Naive B cell (primary cell): ENCODE measurements at places on chromosomes 2 and 18.

DNA sequence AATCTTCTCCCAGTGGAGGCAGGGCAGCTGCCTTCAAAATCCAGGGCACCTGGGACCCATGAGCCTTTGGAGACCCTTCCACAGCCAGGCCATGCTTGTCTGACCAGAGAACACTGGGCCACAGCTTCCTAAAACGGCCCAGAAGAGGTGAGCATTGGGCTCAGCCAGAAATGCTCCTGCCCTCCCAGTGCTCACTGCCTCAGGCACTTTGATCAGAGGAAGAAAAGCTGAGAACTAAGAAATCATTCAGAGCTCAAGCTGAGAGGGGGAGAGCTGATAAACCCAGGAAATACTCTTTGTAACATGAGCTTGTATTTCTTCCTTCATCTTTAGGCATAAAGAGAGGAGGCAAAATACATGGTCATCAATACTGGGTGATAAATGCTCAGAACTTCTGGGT lies 365.5 kb upstream of the KLHL29 start:
- no peak for DNase-seq

GRCh38 chr2:223418131-223418530 lies 184.0 kb downstream of the SCG2 start:
- DNase-seq: no peak

GRCh38 chr2:180730976-180731375 lies 249.4 kb upstream of the UBE2E3 start:
- DNase-seq: no peak

GRCh38 chr2:36406296-36406695 lies 50.7 kb downstream of the CRIM1 start:
- DNase-seq: no peak

DNA sequence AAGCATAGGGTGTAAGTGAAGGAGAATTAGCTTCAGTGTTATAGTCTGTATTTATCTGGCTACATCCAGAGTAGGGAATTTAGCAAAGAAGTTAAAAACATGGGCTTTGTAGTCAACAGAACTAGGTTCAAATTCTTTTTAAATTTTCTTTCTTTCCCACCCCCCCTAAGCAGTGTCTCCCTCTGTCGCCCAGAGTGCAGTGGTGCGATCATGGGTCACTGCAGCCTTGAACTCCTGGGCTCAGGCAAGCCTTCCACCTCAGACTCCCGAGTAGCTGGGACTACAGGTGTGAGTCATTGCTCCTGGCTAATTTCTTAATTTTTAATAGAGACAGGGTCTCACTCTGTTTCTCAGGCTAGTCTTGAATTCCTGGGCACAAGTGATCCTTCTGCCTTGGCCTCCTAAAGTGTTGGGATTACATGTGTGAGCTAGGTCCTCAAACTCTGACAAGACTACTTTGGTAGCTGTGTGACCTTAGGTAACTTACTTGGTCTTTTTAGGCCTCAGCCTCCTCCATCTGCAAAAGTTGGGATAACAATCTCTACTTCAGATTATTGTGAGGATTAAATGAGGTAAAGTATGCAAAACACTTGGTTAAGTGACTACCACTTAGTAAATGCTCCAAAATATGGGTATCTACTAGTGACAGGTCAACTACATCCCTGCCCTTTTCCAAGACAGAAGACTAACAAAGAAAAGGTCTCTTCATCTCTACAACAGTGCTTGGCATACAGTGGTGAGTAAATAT lies 17.8 kb downstream of the DOK1 start:
- DNase-seq: no peak

GRCh38 chr2:105379741-105380186 lies 19.1 kb downstream of the FHL2 start:
- no peak for DNase-seq

GRCh38 chr18:42296723-42297122 lies 341.7 kb downstream of the PIK3C3 start:
- DNase-seq: no peak

DNA sequence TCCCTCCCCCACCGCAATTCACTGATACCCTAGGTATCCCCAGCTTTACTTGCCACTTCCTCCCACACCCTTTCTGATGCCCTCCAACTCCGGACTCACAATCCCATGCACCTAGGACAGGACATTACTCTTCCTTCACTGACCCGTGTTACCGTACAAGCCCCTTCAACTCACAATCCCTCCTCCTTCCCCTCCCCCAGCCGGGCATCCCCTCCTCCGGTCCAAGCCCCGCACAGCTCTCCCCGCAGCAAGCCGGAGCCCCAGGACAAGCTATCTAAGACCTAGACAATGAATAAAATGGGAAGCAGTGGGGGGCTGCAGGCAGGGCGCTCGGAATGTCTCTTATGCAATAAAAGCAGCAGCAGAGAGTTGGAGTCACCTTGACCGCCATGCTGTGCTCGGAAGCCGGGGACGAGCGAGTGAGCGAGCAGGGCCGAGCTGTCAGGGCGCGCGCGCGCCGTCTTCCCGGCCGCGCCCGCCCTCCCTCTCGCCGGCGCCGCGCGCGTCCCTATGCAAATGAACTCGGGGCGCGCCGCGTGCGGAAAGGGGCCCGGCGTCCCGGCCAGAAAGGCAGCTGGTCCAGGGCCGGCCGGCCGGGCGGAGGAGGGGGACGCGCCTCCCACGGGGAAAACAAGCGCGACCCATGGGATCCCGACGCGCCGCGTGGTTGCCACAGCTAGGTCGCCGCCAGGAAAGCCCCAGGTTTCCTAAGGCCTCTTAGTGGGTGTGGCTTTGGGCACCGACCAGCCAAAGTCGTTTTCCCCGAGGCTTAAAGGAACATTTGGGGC lies at the start of gene SLC25A12:
Gene SLC25A12 (minus strand): TSS at position 421 of the 788 bp plus-strand sequence. CDS start 30 bp downstream, at position 391.
- peak; percentile 71 for DNase-seq
